GF-D8 (cell line): ENCODE measurements at places on chromosomes 5 and 9.

- no peak for DNase-seq
These were observed 111.8 kb downstream of the LRRC70 start for GRCh38 chr5:62690421-62690820.

- DNase-seq = no peak
These were observed 24.7 kb downstream of the TBC1D2 start for GRCh38 chr9:98230789-98231188.

GRCh38 chr9:134235366-134235765 is 71.0 kb upstream of the RNU6ATAC start:
- DNase-seq = no peak

- DNase-seq = no peak
These were observed 28.9 kb downstream of the BHMT start for GRCh38 chr5:79140553-79140952.

- DNase-seq = no peak
These were observed 286.6 kb downstream of the FER start for GRCh38 chr5:109034306-109034705.

DNA sequence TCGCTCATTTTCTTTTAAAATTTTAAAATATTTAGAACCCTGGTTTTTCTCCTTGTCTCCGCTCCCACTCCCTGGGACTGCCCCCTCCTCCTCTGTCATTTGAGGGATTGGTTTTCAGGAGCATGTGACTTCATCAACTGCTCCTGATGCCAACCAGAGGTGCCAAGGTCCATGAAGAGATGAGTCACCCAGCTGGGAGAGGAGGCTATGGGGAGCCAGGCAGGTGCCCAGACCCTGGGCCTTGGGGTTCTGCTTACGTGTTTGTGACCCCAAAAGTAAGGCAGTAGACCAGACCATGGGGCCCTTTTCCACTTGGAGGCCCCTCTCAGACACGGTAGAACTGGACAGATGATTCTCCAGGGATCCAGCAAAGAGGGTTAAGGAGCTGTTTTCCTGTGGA is 167.0 kb downstream of the FGF18 start:
- no peak for DNase-seq

GRCh38 chr5:181243018-181243563 is 615 bp downstream of the RACK1 start:
- no peak for DNase-seq

DNA sequence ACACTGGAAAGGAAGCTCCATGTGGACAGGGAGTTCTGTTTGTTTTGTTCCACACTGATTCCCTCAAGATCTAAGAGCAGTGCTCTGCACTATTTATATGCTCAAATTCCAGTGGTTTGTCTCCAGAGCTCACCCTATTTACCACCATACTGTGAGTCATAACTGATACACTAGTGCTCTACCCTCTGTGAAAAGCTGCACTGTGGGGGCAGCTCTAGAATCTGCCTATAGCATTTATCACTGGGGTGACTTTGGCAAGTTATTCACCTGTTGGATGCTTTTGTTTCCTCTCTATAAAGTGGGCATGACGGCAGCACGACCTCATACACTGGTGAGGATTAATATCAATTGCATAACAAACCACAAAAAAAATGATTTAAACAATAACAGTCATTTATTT is 307.8 kb downstream of the NR2F1-AS1 start:
- no peak for DNase-seq

GRCh38 chr9:3385871-3386270 is 139.9 kb downstream of the RFX3 start:
- no peak for DNase-seq

DNA sequence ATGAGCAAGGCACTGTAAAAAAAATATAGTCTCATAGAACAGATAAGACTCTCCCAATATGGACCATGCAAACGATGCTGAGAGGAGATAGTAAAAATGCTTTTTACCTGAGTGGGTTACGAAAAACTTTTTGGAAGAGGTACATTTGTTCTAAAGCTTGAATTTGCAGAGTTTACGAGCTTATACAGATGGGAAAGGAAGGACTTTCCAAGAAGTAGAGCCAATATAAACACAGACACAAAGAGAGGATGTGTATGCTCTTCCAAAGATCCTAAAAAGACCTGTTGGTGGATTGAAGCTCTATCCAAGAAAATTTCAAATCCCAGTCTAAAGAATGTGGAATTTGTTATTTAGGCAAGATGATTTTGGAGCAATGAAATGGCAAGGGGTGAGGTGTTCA is 127.1 kb upstream of the SLCO6A1 start:
- no peak for DNase-seq

DNA sequence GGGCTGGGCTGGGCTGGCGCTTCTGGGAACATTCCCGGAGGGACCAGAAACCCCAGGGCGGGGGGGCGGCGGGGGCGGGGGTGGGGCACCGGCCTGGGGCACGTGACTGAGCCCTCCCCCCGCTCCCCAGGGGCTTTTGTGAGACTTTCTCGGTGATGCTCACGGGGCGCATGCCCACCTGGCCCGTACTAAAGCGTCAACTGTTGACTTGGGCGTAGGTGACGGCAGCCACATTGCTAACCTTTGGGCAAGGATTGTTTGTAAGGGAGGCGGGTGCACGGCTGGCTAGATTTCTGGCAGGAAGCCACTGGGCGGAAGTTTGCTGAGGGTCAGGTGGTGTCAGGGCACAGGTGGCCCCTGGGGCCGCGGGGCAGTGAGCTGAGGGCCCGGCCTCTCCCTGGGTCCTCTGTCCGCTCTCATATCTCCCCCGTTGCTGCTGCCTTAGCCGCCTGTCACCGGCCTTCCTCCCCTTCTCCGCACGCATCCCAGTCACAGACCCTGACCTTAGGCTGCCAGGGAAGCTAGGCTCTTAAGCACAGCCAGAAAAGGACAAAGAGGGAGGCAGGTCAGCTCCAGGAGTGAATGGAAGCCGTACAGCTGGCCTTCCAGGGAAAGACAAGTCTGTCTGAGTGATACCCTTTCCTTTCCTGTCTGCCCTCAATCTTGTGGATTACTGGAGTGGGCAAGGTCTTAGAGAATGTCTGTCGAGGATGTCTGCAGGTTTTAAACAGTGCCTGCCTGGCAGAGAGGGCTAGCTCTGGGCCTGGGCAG is 812 bp downstream of the CACFD1 start:
- DNase-seq = no peak

- no peak for DNase-seq
These were observed 203.4 kb upstream of the SEMA6A start for GRCh38 chr5:116778032-116778431.

- DNase-seq = no peak
These were observed 31.3 kb upstream of the TAS2R1 start for GRCh38 chr5:9661316-9662015.

GRCh38 chr5:126806-127205 is 34.8 kb downstream of the PLEKHG4B start:
- DNase-seq = no peak

DNA sequence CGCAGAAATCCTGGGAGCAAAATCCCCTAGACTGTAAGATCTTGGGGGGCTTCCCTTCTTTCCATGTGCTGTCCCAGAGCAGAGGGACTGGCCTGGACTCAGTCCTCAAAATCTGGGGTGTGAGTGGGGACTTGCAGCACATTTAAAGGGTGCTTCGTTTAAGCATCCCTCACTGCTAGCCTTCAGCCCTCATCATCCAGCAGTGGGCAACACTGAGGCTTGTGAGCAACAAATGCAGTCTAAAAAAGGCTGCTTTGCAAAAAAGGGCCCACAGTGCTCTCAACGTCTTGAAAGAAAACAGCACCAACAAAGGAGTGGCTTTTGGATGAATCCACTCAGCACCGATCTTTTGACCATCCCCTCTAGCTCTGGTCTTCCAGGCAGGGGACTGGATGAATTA is 128.3 kb upstream of the TBC1D2 start:
- DNase-seq = no peak

GRCh38 chr9:109010746-109011145 is 2.6 kb downstream of the CTNNAL1 start:
- DNase-seq = no peak

DNA sequence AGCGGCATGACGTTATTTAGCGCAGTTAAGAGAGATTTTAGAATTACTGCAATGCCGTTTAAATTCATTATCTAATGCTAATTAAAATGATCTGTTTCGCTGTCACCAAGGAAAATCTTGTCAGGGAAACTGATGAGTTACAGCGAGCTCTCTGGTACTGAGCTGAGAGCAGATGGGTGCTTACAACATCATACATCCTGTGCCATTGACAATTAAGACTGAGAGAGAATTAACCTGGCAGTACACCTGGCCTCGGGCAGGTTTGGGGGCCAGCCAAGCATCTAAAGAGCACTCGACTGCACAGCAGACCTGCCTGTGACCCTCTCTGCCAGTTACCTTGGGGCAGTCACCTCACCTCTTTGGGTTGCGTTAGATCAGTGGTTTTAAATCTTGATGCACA is 55.0 kb downstream of the PUM3 start:
- no peak for DNase-seq

DNA sequence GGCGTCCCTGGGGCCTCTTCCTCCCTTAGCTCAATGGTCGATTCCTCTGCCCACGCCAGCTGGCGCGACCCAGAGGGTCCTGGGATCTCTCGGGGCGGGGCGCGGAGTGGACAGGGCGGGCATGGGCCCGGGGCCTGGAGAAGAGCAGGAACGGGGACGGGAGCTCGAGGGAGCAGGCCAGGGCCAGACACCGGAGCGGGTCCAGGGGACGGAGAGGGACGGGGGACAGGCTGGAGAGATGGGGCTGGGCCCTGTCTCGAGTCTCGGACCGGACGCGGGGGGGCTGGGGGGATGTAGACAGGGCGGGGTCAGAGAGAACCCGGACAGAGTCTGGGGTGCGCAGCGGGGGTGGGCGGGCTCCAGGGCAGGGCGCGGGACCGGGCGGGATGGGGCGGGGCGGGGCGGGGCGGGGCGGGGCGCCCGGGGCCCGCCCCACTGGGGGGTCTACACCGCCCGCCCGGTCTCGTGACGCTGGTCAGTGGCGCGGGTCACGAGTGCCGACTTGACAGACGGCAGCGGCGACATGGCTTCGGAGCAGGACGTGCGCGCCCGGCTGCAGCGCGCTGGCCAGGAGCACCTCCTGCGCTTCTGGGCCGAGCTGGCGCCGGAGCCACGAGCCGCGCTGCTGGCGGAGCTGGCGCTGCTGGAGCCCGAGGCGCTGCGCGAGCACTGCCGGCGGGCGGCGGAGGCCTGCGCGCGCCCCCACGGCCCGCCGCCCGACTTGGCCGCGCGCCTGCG is at the start of gene UAP1L1:
Gene UAP1L1 (plus strand): TSS at position 508 of the 738 bp plus-strand sequence. CDS start 16 bp downstream, at position 524.
- no peak for DNase-seq

GRCh38 chr9:76352026-76352620 is 42.1 kb downstream of the RFK start:
- no peak for DNase-seq

DNA sequence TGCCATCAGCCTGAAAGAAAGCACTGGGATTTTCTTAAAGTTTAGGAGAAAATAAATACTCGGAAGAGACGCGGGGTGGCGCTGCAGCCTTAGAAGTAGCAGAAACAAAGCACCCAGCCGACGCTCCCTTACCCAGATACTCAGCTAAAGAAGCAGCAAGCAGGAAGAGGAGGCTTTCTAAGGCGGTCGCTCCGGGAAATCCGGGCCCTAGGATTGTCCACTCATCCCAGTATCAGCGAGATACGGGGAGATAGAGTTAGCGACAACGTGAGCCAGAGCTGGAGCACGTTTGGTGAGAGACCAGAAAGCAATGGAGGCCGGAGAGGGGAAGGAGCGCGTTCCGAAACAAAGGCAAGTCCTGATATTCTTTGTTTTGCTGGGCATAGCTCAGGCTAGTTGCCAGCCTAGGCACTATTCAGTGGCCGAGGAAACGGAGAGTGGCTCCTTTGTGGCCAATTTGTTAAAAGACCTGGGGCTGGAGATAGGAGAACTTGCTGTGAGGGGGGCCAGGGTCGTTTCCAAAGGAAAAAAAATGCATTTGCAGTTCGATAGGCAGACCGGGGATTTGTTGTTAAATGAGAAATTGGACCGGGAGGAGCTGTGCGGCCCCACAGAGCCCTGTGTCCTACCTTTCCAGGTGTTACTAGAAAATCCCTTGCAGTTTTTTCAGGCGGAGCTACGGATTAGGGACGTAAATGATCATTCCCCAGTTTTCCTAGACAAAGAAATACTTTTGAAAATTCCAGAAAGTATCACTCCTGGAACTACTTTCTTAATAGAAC is at the start of gene PCDHB2:
Gene PCDHB2 (plus strand): TSS at position 135 of the 782 bp plus-strand sequence. CDS start 176 bp downstream, at position 311.
- no peak for DNase-seq

- no peak for DNase-seq
These were observed 42.9 kb downstream of the GLRX start for GRCh38 chr5:95779611-95780010.

DNA sequence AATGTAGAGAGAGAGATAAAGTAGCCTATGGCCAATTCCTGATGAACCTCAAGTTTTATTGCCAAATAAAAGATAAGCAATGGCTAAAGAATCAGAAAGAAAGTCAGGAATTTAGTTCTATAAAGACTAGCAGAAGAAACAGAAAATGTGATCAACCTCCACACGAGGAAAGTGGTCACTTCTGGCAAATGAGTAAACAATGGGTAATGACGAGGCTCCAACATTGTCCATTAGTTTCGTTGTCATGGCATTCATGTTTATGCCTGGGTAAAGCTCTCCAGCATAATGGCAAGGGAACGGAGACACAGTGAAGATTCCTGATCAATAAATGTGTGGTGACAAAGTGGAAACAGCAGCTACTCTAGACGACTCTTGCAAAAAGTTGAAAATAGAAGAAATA is 341.8 kb upstream of the CTNND2 start:
- DNase-seq = no peak

GRCh38 chr9:108117795-108118194 is 628.2 kb upstream of the KLF4 start:
- DNase-seq = no peak

DNA sequence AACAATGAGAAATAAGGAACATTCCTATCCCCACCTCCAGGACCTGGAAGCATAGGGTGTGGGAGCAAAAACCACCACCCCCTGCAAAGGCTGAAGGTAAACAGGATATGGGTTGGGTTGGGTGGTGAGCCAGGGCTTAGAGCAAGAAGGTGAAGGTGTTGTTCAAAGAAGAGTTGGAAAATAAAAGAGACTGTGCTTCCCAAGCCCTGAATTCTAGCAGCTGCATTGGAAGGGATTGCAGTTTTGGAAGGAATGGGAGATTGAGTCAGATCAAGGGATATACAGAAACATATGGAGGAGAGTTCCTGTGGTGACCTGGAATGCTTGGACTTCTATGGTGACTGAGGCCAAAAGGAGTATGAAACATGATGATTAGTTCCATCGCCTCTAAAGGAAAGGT is 24.7 kb upstream of the MTAP start:
- no peak for DNase-seq

GRCh38 chr9:130112538-130113151 is 58.9 kb downstream of the GPR107 start:
- no peak for DNase-seq

GRCh38 chr5:53321073-53321472 is 159.4 kb upstream of the FST start:
- no peak for DNase-seq

- DNase-seq = no peak
These were observed 408.0 kb downstream of the EBF1 start for GRCh38 chr5:158691631-158692255.

GRCh38 chr9:69965416-69966145 is 78.1 kb upstream of the MAMDC2 start:
- DNase-seq = no peak

- no peak for DNase-seq
These were observed 10.6 kb upstream of the GLRA1 start for GRCh38 chr5:151935135-151935695.

- no peak for DNase-seq
These were observed 24.7 kb upstream of the ACOT12 start for GRCh38 chr5:81418606-81419005.
